ENCODE measurements at places on chromosomes 11 and 22.

- DNase-seq, result no peak
Observed at GRCh38 chr22:35436421-35436820, 36.5 kb downstream of the MCM5 start.

DNA sequence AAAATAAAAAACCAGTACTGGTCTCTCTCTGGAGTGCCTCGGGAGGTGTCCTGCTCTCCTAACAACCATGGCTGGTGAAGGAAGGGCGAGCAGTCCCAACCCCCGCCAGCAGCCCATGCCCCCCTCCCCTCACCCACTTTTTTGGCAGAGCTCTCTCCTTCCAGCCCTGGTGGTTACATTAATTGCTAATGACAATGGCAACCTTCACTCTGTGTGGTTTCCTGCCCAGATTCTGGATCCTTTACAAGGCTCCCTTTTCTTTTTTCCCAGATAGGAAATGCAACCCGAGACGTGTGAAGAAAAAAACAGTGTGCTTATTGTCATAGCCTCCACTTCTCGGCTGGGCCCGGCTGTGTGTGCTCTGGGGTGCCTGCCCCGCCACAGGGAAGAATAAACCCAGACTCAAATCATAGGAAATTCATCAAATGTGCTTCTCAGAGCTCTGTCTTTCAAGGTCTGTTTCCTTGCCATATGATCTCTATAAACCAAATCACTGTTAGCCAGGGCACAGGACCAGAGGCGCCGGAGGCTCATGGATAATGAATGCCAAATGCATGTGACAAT lies 513.0 kb downstream of the SOX6 start:
- peak; percentile 3 for DNase-seq

DNA sequence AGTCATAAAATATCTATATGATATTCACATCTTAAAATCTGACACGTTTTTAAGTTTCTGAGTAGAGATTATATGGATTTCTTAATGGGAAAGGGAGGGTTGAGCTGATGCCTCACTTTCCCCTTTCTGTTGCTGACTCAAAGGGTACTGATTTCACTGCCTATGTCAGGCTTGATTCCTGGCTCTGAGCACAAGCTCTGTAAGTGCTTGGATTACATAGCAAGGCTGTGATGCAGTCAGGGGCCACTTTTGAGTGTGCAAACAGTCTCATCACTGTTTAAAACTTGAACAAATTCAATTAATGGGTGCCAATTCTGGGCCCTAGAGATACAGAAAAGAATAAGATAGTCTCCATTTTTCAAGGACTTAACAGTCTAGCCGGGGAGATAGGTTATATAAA lies 14.4 kb downstream of the ATXN10 start:
- no peak for DNase-seq

- no peak for DNase-seq
Observed at GRCh38 chr11:65470433-65471049, 28.3 kb upstream of the MALAT1 start.

DNA sequence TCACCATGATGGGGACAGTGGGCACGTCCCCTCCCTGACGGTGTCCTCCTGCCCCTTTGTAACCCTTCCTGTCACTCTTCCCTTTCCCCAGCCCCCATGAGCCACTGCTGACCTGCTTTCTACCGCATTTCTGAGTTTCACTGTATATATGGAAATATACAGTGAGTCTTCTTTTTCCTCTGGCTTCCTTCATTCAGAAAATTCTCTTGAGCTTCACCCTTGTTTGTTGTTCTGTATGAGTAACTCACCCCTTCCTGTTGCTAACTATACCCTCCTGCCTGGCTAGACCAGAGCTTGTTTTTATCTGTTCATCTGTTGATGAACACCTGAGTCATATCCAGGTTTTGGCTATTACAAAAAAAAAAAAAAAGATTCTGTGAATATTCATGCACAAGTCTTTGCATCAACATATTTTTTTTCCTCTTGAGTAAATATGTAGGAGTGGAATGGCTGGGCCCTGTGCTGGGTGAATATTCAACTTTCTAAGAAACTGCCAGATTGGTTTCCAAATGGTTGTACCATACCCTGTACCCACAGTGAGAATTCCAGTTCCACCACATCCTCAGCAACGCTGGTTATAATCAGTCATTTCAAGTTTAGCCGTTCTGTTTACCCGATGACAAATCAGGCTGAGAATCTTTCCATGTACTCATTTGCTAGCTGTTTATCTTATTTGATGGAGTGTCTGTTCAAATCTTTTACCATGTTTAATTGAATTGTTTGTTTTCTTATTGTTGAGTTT lies 62.0 kb downstream of the IGF2 start:
- no peak for DNase-seq

DNA sequence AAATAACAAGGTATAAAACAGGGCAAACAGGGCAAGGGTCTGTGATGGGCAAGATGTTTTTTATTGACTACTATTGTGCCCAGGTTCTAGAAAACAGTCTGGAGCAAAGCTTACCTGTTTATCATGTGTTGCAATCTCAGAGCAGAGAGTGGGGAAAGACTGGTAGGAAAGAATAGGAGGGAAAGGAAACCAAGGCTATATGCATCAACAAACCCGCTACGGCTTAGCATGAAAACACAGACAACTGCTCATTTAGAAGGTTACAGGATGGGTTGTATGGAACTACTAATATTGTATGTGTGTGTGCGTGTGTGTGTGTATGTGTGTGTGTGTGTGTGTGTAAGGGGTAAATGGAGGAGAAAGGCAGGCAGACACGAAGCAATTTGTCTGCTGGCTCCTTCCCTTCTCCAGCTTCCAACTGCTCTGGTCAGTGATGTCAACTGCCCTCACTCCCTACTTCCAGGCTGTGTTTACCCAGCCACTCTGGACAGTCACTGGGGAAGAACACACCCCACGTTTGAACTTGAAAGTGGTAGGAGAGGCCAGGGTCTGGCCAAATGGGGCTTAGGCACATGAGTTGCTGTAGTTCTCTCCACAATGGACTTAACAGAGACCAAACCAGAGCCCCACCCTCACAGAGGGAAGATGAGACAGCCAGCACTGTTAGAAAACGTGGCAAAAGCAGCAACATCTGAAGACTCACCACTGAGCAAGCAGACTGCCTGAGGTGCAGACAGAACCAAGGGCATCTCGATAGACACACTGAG lies 47.0 kb downstream of the GAB2 start:
- no peak for DNase-seq

DNA sequence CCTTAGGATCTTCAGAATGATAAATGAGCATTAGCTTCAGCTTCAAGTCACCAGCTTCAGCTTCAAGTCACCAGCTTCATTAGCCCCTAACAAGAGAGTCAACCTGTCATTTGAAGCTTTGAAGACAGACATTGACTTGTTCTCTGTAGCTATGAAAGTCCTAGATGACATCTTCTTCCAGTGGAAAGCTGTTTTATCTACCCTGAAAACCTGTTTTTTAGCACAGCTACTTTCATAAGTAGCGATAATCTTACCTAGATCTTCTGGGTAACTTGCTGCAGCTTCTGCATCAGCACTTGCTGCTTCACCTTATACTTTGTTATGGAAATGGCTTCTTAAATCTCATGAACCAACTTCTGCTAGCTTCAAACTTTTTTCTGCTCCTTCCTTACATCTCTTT lies 85.7 kb downstream of the PGR start:
- no peak for DNase-seq

DNA sequence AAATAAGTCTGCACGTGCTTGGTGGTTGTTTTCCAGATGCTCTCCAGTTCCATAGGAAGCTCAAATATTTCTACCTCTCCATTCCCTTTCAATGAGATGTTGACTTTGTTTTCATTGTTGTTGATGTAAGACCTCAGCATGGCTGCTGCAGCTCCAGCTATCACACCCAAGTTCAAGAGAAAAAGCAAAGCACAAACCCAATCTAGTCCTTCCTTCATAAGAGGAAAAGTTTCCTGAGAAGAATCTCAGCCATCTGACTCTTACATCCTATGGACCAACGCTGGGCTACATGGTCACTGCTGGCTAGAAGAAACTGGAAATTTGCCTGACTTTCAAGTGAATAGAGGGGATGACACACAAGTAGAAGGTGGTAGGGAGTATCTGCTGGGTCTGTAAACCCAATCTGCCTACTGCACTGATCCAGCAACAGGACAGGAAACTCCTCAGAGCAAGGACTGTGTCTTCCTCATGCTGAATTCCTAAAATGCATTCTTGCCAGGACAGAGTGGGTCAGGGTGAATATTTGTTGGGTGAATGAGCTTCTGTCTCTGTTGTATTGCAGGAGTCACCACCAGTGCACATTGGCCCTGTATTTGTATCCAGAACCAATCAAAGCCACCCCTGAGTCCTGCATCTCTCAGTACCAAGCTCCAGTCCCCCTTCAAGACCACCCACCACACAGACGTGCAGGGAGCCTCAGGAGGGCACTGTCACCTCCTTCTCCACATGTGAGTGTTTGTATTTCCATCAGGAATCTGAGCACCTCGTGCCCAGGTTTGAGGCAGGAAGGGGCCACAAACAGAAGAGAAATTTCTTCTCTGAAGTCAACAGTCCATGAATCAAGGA lies 118.0 kb upstream of the IGLL5 start:
- no peak for DNase-seq

DNA sequence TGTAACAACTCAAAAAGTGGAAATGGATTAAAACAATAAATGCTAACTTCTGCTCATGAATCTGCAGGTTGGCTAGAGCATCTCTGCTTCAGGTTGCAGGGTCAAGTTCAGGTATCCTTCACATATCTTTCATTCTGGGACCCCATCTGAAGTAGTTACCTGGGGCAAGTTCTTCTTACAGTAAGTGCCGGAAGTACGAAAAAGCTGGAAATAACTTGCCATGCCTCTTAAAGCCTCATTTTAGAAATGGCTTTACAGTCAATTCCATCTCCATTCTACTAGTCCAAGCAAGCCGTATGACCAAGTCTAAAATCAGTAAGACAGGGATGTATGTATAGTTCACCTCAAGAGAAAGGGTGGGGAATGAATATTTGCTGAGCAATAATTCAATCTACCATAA lies 93.7 kb downstream of the FCHSD2 start:
- DNase-seq, result no peak

DNA sequence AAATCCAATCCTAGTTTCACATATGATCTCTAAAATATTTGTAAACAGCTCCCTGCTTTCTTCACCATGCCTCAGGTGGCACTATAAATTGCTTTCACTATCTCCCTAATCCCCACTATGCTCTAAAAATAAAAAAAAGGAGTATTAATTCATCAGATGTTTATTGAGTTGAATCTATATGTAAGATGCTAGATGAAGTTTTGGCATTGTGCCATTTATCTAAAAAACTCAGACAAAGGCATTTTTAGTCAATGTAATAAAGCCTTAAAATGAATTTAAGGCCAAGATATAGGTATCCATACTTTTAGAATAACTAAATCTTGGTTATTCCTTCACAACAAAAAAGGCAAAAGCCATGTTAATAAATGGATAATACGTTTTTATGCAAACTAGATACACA lies 373.9 kb downstream of the ETS1 start:
- no peak for DNase-seq

GRCh38 chr11:73875840-73876239 lies 806 bp downstream of the COA4 start:
- DNase-seq, result no peak

GRCh38 chr22:49411236-49411635 lies 416.4 kb downstream of the BRD1 start:
- DNase-seq, result no peak

DNA sequence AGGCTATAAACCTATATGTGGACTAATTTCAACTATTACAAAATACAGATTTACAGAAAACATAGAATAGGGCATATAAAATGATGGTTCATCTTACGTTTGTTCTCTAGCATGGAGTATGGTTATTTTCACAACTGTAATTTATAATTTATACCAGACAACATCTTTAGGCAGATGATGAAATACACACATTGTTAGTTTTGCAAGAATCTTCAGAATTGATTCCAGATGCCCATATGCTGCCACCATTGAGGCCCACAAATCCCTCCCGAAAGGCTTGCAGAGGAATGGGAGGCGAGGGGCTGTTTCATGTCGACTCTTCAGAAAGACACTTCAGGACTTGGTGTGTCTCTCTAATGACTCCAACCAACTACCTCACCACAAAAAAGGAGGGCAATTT lies 6.2 kb downstream of the PTPN5 start:
- no peak for DNase-seq

GRCh38 chr22:28369854-28370253 lies 309.8 kb downstream of the TTC28 start:
- DNase-seq, result peak; percentile 28

GRCh38 chr11:569158-569885 lies 6.9 kb upstream of the PHRF1 start:
- DNase-seq, result no peak

DNA sequence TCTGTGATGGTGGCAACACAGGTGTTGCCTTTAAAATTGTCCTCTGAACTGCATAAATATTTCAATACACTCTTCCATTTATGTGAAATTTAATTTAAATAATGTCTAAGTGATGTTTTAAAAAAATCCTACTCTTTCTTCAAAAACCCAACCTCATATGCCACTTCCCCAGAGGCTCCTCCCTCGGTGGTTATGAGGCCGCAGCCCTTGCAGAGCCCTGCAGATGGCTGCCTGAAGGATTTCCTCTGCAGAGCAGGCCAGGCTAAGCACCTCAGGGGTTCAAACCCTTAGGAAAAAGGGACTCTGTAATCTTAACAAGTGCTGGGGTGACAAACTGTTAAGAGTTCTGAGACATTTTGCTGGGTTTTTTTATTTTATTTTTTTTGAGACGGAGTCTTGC lies 25.2 kb downstream of the MORC2 start:
- peak; percentile 84 for DNase-seq

- no peak for DNase-seq
Observed at GRCh38 chr11:31484497-31484896, 24.9 kb downstream of the IMMP1L start.

Data from common myeloid progenitor, CD34-positive (primary cell).